ENCODE measurements at places on chromosomes 3 and 15.

DNA sequence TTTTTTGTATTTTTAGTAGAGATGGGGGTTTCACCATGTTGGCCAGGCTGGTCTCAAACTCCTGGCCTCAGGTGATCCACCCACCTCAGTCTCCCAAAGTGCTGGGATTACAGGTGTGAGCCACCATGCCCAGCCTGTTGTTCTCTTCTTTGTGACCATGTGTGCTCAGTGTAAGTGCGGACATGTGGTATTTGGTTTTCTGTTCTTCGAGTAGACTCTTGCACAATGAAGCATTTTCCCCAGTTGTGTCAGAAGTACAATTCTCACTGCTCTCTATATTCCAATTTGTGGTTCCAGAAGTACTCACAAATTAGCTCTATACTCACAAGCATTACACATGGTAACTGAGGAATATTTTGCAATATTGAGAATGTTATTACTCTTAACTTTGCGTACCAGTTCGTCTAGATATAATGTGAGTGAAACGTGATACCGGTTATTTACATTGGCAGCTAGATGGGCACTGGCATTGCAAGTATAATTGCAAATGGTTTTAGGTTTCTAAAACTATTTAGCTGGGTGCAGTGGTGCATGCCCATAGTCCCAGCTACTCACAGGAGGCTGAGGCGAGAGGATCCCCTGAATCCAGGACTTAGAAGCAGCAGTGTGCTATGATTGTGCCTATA is 34.2 kb upstream of the MTMR14 start:
- no peak for DNase-seq

DNA sequence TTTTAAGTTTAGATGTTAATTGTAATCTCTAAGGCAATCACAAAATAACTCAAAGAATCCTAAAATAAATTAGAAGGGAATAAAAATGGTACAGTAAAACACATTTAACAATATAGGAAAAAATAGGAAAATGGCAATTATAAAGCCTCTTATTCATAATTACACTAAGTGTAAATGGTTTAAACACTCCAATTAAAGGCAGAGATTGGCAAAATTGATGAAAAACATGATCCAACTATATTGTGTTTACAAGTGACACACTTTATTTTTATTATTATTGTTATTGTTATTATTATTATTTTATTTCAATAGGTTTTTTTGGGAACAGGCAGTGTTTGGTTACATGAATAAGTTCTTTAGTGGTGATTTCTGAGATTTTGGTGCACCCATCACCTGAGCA is 48.7 kb upstream of the DYNC1LI1 start:
- no peak for DNase-seq

DNA sequence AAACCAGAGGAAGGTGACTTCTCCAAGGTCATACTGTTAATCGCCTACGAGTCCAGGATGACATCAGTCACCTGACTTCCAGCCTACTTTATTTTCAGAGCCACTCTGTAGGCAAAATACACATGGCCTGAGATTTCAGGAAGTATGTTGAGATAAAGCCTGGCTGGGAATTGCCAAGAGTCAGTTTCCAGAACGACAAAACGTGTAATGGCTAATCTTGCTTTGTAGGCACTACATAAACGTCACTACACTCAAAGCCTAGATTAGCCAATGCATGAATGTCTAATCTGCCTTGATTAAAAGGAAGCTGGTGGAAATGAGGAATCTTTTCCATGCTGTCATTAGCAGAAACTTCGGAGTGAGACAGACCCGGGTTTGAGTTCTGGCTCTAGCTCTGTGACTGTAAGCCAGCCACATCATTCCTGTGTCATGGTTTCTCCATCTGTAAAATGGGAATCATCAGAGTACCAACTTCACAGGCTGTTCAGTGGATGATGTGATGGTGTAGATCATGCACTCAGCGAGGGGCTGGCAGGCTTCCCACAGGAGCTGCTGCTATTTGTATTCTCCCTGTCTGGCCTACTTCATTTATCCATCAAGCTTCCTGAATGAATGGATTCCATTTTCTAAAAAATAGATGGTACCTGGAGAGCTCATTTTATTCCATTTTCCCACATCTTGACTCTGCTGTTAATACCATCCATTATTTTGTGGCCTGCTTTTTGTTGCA is 241.9 kb downstream of the XXYLT1 start:
- no peak for DNase-seq

GRCh38 chr3:44159696-44160300 is 81.9 kb upstream of the TOPAZ1 start:
- DNase-seq, result no peak

Data from stimulated activated CD8-positive, alpha-beta memory T cell treated with anti-CD3 and anti-CD28 coated beads, Interleukin-15, amount 100 ng/mL, for 24 hours (primary cell).